ENCODE measurements at places on chromosomes 3 and 15. TPM values are rescaled to one million over a fixed set of nuclear protein-coding genes. Genes with fewer than 3 reads are reported as not detected.

ARID3B gene
- 12.8 TPM for polyA plus RNA-seq

UBXN7 gene
- polyA plus RNA-seq: 19.6 TPM

RETNLB gene
- polyA plus RNA-seq: not detected

C3orf85 gene
- polyA plus RNA-seq: not detected

VIPR1 gene
- 5.0 TPM for polyA plus RNA-seq

TMEM87A gene
- 50.4 TPM for polyA plus RNA-seq

P3H2 gene
- 0.68 TPM for polyA plus RNA-seq

GNAI2 gene
- polyA plus RNA-seq: 81.6 TPM

PPP2R3A gene
- polyA plus RNA-seq: 16.9 TPM

CLDN16 gene
- polyA plus RNA-seq: not detected

KBTBD12 gene
- polyA plus RNA-seq: not detected

OSBPL10 gene
- polyA plus RNA-seq: 2.0 TPM

TEX55 gene
- polyA plus RNA-seq: not detected

FOXL2NB gene
- polyA plus RNA-seq: not detected

ZDHHC19 gene
- polyA plus RNA-seq: 3.8 TPM

CNTN4 gene
- 13.9 TPM for polyA plus RNA-seq

PARP9 gene
- polyA plus RNA-seq: not detected

AGTR1 gene
- polyA plus RNA-seq: 1.3 TPM

OXTR gene
- 1.7 TPM for polyA plus RNA-seq

ZNF619 gene
- polyA plus RNA-seq: 0.78 TPM

SORD gene
- polyA plus RNA-seq: 16.5 TPM

AGBL1 gene
- 0.12 TPM for polyA plus RNA-seq

DGKG gene
- not detected for polyA plus RNA-seq

HESX1 gene
- 1.3 TPM for polyA plus RNA-seq

EHHADH gene
- 2.0 TPM for polyA plus RNA-seq

CCDC191 gene
- polyA plus RNA-seq: 18.8 TPM

CELF6 gene
- 68.6 TPM for polyA plus RNA-seq
